Jurkat, Clone E6-1 (cell line): ENCODE measurements at places on chromosomes 1 and 21.

DNA sequence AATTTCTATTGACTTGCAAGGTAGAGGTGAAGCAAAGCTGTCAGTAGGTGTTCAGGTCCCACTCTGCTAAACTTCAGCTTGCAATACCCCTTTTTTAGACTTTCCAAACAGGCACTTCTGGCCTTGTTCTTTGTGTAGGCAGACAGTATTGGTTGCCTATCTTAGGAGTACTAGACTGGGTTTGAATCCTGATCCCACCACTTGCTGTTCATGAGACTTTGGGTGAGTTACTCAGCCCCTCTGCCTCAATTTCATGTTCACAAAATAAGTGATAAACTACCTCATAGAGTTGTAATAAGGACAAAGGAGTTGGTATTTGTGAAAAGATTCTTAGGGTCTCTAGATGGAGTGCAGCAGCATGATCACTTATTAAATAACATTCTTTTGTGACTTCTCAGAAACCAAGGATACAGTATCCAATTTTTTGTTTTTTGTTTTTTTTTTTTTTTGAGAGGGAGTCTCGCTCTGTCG lies 5.2 kb downstream of the RCC1 start:
- DNase-seq: peak; percentile 63

DNA sequence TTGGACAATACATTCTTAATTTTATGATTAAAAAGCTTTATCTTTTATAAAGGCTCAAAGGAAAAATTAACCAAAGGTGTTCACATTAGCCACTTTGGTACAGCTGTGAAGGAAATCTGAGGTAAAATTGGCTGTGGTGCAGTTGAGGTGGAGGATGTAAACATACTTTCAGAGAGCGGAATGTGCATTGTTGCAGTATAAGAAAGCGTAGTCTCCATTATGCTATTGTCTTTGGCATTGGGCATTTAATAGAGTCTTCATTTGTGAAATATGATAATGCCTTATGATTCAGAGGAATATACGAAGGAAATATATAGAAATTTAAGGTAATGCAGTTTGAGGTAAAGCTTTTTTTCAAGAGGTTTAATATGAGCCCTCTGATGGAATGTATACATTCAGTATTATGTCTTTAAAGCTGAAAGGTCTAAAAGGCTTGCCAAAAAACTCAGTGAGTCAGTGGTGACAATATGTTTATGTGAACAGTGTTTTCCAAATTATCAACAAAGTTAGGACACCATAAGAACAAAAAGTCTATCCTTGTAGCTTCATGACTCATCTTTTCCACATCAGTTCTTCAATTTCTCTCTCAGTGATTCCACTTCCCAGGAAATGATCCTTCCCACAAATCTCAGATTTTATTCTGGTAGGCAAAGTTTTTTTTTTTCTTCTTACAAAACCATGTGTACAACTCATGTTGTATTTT lies 26.9 kb upstream of the DDR2 start:
- DNase-seq: no peak

DNA sequence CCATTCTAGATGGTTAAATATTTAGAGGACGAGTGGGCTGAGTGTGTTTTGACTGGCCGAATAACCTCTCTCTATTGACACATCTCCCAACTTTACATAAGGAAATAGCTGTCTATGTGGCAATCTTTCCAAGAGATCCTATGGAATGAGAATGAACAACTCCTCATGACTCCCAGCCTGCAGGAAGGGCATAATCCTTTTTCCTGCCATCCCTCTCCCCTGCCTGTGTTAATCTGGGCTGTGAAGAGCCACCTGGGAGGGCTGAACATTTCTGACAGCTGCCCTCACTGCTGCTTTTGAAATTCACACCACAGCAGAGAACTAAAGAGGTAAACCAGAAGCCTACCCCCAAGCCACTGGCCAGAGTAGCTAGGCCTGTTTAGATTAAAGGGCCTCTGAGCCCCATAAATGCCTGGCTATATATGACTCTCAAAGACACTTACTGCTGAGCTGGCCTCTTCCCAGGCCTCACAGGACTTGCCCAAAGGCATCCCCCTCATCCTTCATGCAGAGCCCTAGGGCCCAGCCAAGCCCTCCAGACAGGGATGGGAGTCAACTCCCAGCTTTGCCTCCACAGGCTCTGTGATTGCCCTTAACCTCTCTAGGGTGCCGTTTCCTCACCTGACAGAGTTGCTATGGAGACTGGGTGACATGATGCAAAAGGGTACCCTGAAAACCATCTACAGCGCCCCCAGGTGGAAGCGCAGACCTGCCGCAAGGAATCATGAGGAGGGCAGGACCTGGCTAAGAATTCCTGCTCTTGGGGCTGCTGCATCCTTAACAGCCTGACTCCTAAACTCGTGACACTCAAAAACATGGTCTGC lies 42.0 kb upstream of the LDLRAP1 start:
- DNase-seq: no peak

DNA sequence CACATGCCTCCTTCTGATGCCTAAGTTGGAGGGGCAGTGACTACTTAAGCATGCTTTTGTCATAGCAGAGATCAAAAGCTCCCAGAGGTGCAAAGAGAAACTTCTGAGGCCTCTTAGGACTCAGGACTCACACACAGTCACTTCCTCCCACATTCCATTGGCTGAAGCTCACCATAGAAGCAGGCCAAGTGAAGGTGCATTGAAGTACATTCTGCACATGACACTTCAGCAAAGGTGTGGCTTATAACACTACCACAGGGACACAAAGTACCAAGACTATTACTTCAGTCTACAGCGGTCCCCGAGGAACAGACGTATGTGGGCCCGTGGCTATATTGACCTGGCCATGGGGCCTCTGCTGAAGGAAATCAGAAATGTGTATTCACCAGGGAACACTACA lies 2.5 kb upstream of the POGK start:
- no peak for DNase-seq
